ENCODE measurements at places on chromosomes 6 and 20.

GRCh38 chr6:166478782-166479592 is 96.2 kb upstream of the MPC1 start:
- DNase-seq: no peak

- no peak for DNase-seq
Observed at GRCh38 chr6:53587291-53587690, 42.4 kb upstream of the GCLC start.

GRCh38 chr6:147158881-147159280 is 45.3 kb upstream of the STXBP5 start:
- no peak for DNase-seq

DNA sequence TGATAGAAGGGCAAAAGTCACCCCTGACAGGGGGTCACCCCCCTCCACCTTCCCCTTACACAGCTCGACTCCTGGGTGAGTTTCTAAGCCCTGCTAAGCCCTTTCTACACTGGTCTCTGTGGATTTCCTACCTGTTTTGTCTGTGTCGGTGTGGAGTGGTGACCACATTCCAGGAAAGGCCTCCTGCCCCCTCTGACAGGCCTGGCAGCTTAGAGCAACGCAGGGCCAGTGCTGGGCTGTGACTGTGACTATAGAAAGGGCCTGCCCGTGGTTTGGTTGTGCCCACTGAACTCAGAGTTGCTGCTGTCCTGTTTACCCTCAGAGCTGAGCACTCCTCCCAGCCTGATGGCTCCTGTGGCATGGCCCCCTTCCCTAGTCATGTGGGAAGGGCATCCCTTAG is 109.0 kb downstream of the ARMC2 start:
- no peak for DNase-seq

DNA sequence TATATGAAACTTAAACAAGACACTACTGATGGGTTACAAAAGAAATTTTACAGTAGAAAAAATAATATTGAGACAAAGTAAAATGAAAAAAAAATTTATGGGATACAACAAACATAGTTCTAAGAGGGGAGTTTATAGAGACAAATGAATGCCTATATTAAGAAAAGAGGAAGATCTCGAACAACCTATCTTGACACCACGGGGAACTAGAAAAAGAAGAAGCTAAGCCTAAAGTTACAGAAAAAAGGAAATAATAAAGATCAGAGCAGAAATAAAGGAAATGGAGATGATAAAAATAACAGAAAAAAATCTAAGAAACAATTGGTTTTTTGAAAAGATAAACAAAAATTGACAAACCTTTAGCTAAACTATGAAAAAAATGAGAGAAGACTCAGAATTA is 9.1 kb upstream of the ECHDC1 start:
- DNase-seq: no peak

DNA sequence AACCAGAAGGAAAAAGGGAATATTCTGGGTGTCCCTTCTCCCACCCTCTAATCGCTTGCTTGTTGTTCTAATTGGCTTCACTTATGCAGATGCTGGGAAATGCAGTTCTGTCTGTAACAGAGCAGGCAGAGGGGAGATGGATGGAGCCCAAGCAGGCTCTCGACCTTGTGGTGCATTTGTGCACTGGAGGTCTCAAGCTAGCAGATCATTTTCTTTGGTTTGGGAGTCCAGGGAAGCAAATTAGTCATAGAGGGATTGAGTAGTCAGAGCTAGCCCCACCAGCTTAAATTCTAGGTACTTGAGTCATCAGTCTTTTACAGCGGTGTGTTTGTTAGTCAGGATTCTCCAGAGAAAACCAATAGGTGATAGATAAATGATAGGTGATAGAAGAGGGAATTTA is 234.7 kb upstream of the ECI2 start:
- no peak for DNase-seq

GRCh38 chr6:122947355-122947754 is 48.7 kb upstream of the CLVS2 start:
- no peak for DNase-seq

GRCh38 chr20:58091810-58092209 is 136.6 kb downstream of the ANKRD60 start:
- no peak for DNase-seq
